ENCODE measurements at places on chromosomes 5 and 9.

- DNase-seq: no peak
Observed at GRCh38 chr9:93098236-93098946, 2.4 kb downstream of the CARD19 start.

- peak; percentile 74 for DNase-seq
Observed at GRCh38 chr5:86861512-86861911, 243.8 kb downstream of the COX7C start.

DNA sequence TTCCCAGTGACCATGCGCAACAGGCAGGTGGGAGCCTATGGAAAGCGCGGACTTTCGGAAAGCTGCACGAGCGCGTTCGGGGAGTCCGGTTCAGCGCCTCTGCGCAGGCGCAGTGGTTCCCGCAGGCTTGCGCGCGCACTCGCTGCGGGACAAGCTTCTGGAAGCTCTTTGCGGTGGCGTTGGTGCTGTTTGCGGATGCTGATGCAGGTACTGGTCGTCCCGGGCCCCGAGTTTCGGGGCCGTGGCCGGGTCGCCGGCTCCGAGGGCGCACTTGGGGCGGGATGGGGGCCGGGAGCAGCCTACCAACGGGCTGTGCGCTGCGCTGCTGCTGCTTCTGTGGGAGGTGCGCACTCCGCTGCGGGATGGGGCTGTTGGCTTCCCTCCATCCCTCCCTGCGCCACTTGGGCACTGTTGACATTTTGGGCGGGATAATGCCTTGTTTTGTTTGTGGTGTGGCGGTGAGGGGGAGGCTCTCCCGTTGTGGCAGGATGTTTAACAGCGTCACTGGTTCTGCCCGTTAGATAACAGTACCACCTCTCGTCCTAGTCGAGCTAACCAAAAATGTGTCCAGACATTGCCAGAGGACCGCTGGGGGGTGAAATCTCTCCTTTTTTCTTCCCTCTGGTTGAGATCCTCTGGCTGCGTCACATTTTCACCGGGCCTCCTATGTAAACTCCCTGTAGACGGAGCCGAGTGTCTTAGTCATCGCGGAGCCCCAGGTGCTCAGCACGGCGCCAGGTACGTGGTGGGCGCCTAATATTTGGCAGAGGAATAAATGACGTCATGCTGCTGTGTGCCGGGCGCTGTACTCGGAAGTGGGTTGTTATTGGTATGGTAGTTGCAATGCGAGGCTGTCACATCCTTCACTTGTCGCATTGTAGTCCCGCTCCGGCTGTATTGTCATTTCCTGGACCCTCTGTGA is at the start of gene ZNF483:
Gene ZNF483, plus strand, starts transcription at position 124 of the 922 bp plus-strand sequence. CDS start 2,217 bp downstream, outside the sequence.
- peak; percentile 70 for DNase-seq

DNA sequence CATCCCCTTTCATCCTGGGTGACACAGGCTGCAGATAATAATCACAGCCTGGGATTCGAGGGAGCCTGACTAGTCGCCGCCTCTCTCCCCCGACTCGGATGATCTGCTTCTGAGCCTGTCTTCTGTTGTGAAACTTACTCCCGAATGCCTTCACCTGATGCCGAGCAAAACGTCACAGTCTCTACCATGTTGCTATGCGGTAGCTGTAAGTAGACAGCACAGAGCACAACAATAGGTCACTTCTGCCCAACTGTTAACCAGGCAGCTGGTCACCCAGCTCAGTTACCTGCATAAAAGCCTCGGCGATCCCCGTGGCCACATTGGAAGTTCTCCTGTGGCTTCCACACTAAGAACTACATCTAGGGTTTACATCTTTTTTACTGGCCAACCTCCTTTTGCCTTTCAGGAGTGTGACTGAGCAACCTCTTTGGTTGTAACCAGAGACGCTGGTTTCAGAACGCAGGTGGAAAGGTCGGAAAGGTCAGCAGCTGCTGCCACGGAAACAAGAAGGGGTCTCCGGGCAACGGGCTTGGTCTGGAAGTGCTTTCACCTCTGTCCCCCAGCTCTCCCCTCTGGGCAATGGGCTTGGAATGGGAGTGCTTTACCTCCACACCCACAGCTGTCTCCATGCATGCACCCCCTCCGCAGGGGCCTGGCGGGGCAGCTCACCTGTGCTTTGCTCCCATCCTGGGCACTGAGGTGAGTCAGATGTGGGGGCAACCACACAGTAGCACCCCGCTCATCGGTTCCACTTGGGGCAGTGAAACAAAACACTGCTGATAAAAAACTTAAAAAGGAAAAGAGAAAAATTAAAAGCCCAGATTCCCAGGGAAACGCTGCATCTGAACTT is 7.6 kb upstream of the PPP1R26 start:
- DNase-seq: no peak

GRCh38 chr9:106945727-106946660 is 83.0 kb downstream of the ZNF462 start:
- no peak for DNase-seq

GRCh38 chr5:96924016-96924443 is 11.8 kb upstream of the LNPEP start:
- DNase-seq: no peak

DNA sequence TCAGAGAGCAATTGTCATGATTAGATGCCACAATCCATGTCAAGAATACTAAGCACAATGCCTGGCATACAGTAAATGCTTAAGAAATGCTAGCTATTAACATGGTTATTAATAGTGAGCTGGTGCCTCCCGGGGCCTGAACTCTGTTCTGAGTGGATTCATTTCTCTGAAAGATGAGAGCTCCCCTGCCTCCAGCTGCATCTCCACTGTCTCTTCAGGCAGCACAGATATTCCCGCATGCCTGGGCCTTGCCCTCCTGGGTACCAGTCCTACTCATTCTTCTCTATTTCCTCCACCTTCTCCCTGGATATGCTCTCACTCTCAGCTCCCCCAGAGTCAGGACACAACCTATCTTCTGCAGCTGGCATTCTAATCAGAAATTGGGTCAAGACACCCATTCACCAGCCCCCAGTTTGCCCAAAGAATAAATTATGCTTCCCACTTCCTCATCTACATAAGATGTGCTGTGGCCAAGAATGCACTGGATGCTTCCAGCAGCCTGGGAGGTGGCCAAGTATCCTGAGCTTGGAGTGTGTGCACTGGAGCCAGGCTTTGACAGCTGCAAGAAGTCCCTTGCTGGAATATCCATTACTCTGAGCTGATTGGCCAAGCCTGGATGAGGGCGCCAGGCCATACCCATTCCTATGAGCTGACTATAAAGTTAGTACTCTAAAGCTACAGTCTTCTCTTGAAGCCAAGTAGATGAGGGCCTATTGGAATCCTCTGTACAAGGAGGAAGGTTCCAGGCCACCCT is 669.0 kb downstream of the ACTL7B start:
- no peak for DNase-seq

GRCh38 chr5:151470439-151470838 is 23.0 kb downstream of the SLC36A1 start:
- no peak for DNase-seq

- DNase-seq: no peak
Observed at GRCh38 chr5:14861123-14861765, 10.3 kb downstream of the ANKH start.

DNA sequence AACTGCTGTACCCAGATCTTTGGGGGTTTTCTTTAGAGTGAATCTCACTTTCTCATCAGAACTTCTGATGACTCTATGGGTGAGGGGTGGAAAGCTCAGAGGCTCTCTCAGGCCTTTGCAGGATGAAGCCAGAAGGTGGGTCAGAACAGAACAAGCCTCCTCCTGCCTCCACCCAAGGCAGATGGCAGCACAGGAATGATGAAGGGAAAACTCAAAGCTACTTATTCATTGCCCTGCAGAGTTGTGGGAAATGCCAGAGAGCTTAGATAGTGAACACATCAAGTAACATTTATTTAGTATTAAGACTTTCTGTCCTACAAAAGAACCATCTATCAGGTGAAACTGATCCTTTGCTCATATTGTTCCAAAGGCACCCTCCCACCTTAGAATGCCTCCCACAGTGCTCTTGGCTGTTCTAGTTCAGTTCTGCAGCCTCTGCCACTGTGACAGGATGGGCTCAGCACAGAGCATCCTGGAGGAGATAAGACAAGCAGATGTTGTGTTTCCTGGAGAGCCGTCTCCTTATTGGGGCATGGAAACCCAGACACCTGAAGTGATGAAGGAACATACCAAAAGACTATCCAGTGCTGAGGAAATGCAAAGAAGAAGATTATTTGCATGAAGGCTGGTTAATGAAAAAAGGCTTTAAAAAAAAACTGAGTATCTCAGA is 146.6 kb downstream of the ADAMTS12 start:
- DNase-seq: no peak

GRCh38 chr9:33315371-33315770 is 25.1 kb downstream of the NFX1 start:
- DNase-seq: no peak

- DNase-seq: no peak
Observed at GRCh38 chr5:12093586-12093985, 189.3 kb upstream of the CTNND2 start.

DNA sequence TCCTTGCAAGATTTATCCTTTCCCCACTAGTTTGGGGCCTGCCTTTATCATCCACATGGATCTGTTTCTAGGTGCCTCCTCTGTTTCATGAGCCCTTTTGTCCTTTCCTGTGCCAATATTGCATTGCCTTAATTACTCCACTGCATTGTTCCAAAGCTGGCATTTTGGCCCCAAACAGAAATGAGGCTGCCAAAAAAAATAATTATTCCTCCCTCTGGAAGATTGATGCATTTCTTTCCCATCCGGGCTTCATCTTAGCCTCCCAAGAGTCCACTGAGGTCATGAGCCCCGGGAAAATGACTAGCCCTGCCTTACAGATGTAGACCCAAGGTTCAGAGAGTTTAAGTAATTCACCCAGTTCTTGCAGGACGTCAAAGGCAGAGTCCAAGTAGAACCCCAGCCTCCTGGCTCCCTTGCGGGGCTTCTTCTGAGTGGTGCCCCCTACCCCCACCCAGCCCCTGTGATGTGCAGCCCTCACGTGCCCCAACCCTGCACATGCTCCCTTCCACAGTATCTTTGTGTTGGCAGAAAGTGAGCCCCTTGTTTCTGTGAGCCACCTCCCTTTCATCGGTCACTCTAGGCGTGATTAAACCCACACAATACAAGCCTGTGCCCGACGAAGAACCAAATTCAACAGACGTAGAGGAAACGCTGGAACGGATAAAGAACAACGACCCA is 62.1 kb downstream of the TMOD1 start:
- DNase-seq: no peak

- DNase-seq: no peak
Observed at GRCh38 chr5:74113927-74114326, 487.9 kb downstream of the ARHGEF28 start.

DNA sequence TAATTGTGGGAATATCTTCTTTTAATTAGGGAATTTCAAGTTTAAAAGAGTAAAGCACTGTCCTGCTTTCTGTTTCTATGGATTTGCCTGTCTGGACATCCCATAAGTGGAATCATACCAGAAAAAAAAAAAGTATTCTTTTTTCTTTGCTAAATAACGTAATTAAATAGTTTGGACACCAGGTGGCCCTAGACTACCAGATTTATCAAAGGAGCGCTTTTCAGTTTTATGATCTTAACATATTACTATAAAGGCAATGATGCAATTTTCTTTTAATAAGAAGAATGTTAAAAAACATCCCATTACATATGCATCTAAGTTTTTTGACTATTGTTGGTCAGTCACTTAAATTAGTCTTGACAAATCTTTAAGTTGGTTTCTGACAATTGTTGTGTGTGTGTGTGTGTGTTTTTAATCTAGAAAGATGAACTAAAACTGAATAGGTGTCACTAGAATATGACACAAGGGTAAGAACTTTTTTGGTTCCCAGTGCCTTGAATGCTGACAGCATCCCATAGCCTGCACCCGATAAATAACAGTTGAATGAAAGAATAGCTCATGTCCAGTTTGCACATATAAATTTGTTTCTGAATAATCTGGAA is 49.5 kb downstream of the C5orf22 start:
- peak; percentile 63 for DNase-seq

DNA sequence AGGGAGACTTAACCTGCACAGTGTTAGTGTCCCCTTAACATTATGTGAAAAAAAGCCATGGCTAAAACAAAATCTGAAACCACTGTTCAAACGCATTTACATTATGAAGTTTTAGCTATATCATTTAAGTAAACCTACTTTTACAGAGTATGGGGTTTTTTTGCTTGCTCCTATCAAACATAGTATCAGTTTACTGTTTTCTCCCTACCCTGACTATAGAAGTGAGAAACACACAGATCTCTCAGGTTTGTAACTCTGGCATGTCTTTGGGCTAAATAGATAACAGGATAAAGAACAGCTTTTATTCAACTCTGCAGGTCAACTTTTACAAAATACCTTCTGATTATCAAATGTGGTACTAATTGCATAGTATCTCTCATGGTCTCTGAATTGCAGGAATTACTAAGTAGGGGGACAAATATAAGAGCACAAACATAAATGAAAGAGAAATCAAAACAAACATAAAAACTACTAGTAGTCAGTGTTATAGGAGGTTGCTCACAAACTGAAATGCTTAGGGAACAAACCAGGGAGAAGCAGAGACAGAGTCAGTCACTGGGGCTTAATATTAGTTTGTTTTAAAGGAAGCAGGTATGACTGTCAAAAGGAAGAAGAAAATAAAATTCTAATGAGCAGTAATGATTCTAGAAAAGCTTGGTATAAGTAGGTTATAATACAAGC is 155.8 kb downstream of the MLLT3 start:
- no peak for DNase-seq

DNA sequence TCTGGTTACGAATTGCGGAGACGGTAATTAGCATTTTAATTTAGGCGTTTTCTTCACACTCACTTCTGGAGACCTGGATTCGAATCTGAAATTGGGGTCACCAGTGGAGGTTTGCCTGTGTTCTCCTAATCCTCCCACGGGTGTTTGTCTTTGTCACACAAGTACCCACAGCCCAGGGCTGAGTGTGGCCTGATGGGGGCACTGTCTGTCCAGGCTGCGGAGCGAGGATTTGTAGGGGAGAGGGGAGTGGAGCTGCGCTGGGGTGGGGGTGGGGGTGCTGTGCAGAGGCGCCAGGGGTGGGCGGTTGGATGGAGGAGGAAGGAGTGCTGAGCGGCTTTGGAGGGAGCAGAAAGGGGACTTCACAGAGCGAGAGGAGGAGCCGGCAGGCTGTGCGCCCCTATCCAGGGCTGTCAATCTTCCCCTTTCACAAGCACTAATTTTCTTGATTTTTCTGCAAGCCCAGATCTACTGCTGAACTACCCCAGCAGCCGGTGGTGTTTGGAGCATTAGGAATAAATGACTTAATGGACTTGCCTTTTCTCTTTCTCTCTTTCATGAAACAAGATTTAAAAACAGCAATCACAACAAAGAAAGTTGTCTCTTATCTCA is 53.1 kb downstream of the TSPAN17 start:
- DNase-seq: peak; percentile 10

DNA sequence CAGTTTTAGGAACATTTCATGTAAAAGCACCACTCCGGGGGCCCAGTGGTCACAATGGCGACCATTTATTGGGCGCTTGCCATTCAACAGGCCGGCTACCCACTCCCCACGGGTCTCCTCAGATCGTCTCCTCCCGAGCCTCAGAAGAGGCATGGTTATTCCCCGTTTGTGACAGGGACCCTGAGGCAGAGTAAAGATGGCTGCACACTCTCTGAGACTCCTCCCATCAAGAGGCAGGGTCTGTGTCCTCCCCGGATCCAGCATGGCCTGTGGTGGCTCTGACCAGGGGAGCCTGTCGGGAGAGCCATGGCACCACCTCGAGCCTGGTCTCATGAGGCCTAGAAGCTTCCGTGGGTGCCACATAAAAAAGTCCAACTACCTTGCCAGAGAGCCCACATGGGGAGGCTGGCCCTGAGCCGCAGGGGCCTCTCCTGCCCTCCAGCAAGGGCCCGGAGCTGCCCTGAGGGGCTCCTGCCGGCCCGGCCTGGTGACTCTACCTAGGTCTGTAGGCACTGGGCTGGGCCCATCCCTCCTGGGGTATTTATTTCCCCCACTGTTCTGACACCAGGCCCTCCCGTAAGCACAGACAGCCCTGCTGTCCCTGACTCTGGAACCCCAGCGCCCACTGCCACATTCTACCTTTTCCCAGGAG is 90.8 kb downstream of the VAV2 start:
- DNase-seq: no peak
